ENCODE measurements at places on chromosomes 3 and 15. TPM values are rescaled to one million over a fixed set of nuclear protein-coding genes. Genes with fewer than 3 reads are reported as not detected.

- H3K4me3 ChIP-seq: no peak within 1 kb of the TSS
- H3K36me3 ChIP-seq: peaks cover 33% of the 10 kb centered on the region
- H3K27ac ChIP-seq: no peak within 1 kb of the TSS
- DNase-seq: no peak
Observed at GRCh38 chr3:36992806-36993325, at the start of gene EPM2AIP1. TSS of gene EPM2AIP1 (minus strand) at chr3:36993131. CDS start at chr3:36993077, 54 bp downstream.

DNA sequence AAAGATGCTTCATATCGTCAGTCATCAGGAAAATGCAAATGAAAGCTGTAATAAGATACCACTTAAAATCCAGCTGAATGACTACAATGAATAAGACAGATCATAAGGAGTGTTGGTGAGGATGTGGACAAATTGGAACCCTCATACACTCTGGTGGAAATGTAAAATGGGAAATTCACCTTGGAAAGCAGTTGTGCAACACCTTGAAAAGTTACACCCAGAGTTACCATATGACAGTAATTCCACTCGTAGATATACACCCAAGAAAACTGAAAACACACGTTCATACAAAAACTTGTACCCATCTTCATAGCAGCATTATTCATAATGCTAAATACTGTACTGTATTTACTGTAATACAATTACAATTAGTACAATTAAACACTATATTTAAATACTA is 2.3 kb downstream of the TTC23 start:
- no peak overlapping the region for H3K27ac ChIP-seq
- no peaks in the 10 kb centered on the region for H3K36me3 ChIP-seq
- H3K27me3 ChIP-seq: no peaks in the 10 kb centered on the region
- H3K4me1 ChIP-seq: peaks cover 13% of the 10 kb centered on the region

DNA sequence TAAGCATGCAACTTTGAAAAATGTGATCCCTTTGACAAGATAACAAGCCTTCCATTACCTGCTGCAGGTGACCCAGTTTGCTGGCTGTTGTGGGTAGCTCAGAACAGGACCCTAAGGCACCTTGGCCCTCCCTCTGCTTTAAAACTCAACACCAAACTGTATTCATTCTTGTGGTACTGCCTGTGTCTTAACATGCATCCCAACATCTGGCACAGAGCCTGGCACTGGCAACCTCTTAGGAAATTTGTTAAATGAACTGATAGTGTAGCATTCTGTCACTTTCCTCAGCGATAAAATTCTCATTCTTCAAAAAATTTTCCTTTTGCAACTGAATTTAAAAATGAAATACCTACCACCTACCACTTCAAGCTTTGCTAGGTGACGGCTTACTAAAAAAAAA is 287.3 kb upstream of the ADAMTS9 start:
- H3K4me3 ChIP-seq: no peak overlapping the region
- DNase-seq: no peak
- H3K36me3 ChIP-seq: no peaks in the 10 kb centered on the region

- peaks cover 3% of the 10 kb centered on the region for H3K27me3 ChIP-seq
- DNase-seq: no peak
- no peak overlapping the region for H3K27ac ChIP-seq
- H3K4me1 ChIP-seq: no peaks in the 10 kb centered on the region
Observed at GRCh38 chr3:55988905-55989304, 479.4 kb downstream of the ERC2 start.

GRCh38 chr15:64742921-64743320 is 32.5 kb downstream of the RBPMS2 start:
- H3K4me1 ChIP-seq: no peaks in the 10 kb centered on the region
- peaks cover 8% of the 10 kb centered on the region for H3K27me3 ChIP-seq
- H3K27ac ChIP-seq: no peak overlapping the region
- H3K36me3 ChIP-seq: no peaks in the 10 kb centered on the region

DNA sequence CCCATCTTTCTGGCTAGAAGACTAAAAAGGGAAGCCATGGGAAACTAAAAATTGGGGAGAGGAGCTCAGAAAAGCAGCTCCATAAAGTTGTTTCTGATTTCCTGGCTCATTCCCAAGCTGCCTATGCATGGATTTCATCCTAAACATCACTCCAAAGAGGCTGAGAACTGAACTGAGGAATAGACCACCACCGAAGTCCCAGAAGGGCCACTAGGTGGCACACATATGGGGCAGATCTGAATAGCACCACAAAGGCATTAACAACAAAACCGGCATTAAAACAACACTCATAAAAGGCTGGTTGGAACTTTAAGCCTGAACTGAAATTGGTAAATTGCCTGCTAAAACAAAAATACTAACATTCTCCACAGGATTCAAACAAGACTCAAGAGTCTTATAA is 106.3 kb downstream of the PLD1 start:
- no peak for DNase-seq
- no peak overlapping the region for H3K4me3 ChIP-seq
- peaks cover 5% of the 10 kb centered on the region for H3K27me3 ChIP-seq
- H3K4me1 ChIP-seq: no peaks in the 10 kb centered on the region
- no peak overlapping the region for H3K27ac ChIP-seq
- peaks cover 4% of the 10 kb centered on the region for H3K36me3 ChIP-seq

GRCh38 chr3:167742338-167742737 is 6.8 kb downstream of the SERPINI1 start:
- H3K27ac ChIP-seq: no peak overlapping the region
- no peaks in the 10 kb centered on the region for H3K27me3 ChIP-seq
- no peak overlapping the region for H3K4me3 ChIP-seq

- no peak overlapping the region for H3K4me3 ChIP-seq
- H3K27me3 ChIP-seq: peaks cover 3% of the 10 kb centered on the region
- no peaks in the 10 kb centered on the region for H3K36me3 ChIP-seq
- peaks cover 4% of the 10 kb centered on the region for H3K4me1 ChIP-seq
- no peak for DNase-seq
Observed at GRCh38 chr15:40959331-40960141, 6.3 kb downstream of the CHAC1 start.

DNA sequence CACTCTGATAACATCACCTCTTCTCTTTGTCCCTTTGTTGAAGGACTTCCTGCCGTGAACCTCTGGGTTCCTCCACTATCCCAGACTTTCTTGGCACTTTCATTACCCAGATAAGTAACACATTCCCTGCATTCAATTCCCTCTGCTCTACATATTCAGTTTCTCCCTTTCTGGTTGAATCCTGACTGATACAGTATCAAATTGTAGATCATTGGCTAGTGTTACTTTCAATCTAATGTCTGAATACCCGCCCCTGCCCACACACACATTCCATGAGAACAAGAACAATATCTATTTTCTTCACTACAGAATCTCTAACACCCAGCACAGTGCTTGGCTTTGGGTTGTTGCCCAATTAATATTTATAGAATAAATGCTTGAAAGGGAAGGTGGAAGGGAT is 163.5 kb downstream of the ABHD5 start:
- DNase-seq: no peak
- H3K27ac ChIP-seq: no peak overlapping the region
- peaks cover 77% of the 10 kb centered on the region for H3K27me3 ChIP-seq

GRCh38 chr3:132382267-132382666 is 35.0 kb upstream of the DNAJC13 start:
- H3K36me3 ChIP-seq: no peaks in the 10 kb centered on the region
- H3K27ac ChIP-seq: no peak overlapping the region
- DNase-seq: no peak
- no peak overlapping the region for H3K4me3 ChIP-seq

Gene RTP3
- not detected for total RNA-seq

Gene PATL2
- total RNA-seq: 69.9 TPM

Gene CHRD
- total RNA-seq: not detected

Gene HIGD2B
- total RNA-seq: 0.47 TPM

Gene ARGFX
- total RNA-seq: not detected

Gene COL6A5
- total RNA-seq: not detected

Gene SLC2A2
- not detected for total RNA-seq

Gene CCR9
- total RNA-seq: 2.0 TPM

Gene EEFSEC
- total RNA-seq: 19.2 TPM

Gene MAN2C1
- 369 TPM for total RNA-seq

Gene LRRC2
- 0.26 TPM for total RNA-seq

Data from naive thymus-derived CD8-positive, alpha-beta T cell (primary cell).